ENCODE measurements at places on chromosomes 2 and 18.
A peak's percentile ranks its signal among the peaks of the same experiment; 100 is the strongest.

DNA sequence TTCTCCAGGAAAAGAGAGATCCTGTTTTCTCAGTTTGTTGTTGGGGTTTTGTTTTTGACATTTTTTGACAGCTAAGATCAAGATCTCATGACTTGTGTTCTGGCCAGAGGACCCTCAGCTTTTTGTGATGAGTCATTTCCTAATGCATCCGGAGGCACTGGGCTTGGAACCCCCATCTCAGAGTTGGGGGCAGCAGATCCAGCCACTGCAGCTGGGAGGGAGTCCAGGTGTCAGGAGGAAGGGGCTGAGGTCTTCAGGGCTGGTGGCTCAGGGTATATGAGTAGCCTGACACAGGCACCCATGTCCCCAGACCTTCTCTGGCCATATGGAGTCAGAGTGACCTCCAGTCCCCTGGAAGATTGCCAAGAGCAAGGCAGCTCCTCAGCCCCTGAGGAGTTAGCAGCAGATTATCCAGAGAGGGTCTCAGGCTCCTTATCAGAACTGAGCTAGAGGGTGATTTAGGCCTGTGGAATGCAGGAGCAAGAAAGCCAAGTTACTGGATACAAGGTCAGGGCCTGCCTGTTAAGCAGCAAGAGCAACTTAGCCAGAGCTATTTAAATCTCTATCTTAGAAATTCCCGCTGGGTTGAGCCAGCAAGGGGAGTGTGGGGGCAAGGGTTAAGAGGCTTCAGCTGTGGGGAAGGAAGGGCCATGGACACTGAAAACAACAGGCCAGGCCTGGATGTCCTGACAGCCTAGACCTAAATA lies 62.4 kb downstream of the TANC1 start:
- DNase-seq: no peak

DNA sequence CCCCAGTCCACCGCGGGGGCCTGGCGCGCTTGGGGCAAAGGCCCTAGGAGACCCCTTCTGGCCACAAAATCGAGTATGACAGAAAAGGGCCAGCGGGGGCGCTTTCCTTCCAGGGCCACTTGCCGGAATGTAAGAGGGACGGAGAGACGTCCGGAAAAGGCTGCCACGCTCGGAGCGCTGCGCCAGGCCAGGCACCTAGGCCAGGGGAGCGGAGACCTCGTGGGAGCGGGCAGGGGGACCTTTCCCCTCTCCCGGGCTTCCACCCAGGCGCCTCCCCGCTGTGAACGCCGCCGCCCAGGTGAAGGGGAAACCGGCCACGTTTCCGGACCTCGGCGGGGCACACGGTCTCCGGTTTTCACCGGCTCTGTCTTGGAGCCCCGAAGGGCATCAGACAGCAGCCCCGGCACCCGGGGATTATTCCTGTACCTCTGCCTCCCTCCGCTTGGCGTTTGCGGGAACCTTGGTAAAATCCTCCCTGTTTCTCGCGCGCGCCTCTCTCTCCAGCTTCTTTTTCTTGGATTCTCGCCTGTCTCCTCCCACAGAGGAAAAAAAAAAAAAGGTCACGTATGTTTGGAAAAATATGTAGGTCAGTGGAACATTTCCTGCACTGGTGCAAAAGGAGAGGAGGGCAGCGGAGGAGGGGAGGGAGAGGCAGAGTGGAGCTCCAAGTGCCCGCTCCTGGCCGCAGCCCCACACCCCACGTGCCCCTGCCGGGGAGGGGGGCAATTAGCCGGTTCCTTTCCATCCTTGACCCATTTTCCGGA lies 1.2 kb upstream of the NPAS2 start:
- DNase-seq: no peak

GRCh38 chr2:240142256-240142775 lies 1.9 kb upstream of the OTOS start:
- no peak for DNase-seq

DNA sequence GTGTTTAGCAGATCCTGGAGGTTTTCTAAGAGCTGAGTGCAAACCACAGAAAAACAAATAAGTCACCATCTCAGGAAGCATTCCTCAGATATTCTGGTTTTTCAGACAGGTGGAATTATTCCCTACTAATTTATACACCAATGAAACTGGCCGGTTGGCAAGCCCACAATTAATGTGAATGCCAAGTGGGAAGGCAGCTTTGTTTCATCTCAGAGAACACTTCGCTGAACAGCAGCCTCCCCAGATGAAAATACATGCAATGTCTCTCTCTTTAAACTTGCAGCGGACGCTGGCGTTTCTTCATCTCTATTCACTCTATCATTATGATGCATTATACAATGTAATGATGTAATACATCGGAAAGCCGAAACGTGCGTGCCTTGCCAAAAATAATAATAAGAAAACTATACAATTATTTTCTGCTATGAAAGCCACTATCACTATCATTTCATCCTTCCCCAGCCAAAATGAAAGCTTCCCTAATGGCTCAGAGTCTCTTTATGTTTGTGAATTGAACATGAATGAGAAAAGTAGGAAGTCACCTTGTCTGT lies 649.4 kb downstream of the BCL11A start:
- DNase-seq: no peak

- DNase-seq: no peak
These were observed 52.2 kb upstream of the GALNT13 start for GRCh38 chr2:153819501-153819900.

DNA sequence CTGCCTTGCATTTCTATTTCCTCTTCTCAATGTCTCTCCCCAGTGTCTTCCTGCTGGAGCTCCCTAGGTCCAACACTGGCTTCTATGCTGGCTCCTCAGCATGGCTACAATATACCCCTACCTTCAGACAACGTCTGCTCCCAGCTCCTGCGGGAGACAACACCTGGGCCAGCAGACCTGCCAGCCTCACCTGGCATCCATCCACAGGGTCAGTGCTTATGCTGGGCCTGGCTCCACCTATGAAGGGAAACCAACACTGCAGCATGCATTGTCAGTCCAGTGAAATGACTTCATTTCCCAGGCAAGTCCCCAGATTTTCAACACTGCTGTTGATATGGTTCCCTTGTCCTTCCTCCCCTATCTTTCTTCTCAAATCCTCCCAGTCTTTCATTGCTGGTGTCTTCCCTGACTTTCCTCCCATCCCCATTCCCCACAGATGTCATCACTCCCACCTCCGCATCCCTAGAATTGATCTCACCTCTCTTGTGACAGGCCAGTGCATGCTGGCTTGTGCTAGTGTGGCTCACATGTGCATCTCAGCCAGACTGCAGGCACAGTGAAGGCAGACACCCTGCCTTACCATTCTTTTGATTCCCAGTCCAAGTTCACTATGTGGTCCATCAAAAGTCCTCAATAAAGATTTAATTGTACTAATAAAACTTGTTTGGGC lies 98.0 kb downstream of the MYO5B start:
- no peak for DNase-seq

DNA sequence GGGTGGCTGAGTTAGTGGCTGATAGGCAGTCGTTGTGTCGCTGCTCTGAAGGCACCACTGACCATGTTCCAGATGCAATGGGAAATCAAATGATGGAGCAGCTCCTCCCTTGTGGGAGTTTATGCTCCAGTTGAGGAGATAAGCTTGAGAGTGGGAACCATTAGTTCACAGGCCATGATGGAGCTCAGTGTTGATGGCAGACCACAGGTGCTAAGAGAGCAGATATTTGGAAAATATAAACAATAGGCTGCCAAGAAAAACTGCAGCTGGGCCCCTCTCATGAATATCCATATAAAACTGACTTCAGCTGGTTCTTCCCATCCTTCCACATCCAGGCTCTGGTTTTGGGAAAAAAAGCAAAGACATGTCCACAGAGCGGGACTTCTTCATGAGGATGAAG lies 63.1 kb downstream of the EPAS1 start:
- no peak for DNase-seq

DNA sequence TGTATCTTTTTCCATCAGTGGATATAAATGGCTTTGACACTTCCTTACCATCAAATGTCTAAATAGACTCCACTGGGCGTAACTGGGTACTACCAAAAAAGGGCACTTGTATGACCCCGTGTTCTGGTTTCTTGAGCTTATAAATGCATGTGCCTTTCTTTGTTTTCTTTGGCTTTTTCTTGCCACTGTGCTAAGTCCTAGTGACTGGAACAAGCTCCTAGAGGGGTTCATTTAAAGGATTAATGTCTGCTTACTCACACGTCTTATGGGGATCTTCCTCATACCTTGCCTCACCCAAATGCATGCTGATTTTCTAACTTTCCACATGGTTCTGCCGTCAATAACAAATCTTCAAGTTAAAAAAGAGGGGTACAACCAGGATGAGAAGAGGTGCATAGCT lies 19.8 kb upstream of the ZNF532 start:
- no peak for DNase-seq

- peak; percentile 80 for DNase-seq
These were observed at the start of the genes ELMOD3 and RETSAT for GRCh38 chr2:85354286-85355072. ELMOD3 (plus strand) TSS chr2:85354769; CDS start chr2:85357199, 2,430 bp downstream. RETSAT (minus strand) TSS chr2:85354528; CDS start chr2:85354507, 21 bp downstream.

DNA sequence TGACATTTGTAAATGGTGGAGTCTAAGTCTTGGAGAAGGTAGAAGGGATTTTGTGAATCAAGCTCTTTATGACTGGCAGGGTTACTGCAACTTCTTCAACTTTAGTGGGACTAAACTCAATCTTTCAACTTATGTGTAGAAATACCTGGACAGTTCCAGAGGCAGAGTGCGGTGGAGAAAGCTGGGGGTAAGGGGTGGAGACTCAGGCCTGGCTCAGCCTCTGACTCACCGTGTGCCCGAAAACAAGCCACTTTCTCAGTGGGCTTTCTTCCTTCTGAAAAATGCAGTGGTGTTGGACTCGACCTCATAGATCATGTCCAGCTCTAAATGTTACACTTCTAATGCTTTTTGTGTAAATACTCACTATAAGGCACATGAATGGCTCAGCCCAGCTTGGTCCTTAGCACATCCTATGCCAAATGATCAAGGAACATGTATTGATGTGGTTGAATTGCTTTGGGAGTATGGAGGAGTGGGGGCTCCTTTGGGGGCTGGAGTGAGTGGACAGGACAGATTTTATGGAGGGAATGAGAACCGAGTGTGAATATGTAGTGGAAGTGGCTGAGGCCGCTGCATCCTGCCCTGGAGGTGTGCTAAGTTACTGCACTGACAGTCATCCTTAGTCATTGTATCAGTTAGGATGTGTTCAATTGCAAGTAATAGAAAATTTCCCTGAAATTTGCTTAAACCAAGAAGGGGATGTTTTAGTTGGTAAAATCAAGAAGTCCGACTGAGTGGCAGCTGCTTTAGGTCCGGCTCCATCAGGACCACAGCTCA lies 32.2 kb upstream of the IGFBP5 start:
- no peak for DNase-seq

DNA sequence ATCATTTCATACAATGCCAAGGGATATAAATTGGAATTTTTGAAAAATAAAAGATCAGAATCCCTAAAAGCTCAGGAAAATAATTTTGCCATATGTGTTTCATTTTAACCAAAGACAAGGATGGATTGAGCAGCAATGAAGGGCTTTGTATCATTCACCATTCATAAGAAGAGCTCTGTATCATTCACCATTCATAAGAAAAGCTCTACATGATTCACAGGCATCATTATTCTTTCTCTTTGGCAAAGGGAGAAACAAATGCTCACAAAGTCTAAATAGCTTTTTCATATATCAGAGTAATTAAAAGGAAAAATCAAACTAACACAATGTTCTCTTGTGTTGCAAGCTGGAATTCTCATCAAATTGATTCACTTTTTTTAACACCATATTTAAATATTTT lies 169.1 kb upstream of the MC4R start:
- DNase-seq: no peak

GRCh38 chr18:49524951-49525350 lies 36.9 kb upstream of the LIPG start:
- DNase-seq: no peak

GRCh38 chr18:10111944-10112343 lies 198.1 kb downstream of the VAPA start:
- no peak for DNase-seq

DNA sequence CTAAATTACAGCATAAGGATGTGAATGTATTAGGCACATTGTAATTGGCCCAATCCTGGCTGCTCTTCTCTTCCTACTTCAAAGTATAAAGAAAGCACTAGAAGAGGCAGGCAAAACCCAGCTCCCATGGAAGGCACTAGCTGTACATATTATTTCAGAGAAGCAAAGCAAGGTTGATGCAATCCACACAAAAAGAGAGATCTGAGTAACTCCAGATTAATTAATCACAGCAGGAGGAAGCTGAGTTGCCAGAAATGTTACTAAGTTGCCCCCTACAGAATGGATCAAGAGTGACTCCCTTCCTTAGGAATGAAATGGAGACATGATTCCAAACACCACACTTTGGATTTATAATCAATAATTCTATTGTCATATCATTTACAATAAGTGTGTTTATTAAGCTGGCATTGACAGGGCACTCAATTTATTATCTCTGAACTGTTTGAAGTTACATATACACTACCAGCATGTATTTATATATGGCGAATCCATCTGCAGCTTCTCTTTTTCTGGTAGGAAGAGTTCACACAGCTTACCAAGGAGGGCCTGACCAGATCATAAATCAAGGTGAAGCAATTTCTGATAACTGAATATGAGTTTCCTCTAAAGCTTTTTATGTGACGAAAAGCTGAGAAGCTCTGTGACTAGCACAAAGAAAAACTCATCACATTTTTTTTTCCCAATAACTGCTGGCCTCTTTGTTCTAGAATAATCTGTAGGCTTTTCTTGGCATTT lies 393.1 kb upstream of the LYPD1 start:
- no peak for DNase-seq

- no peak for DNase-seq
These were observed 203.3 kb upstream of the SPOPL start for GRCh38 chr2:138298120-138298814.

- no peak for DNase-seq
These were observed 254.0 kb upstream of the DSEL start for GRCh38 chr18:67770520-67770919.

DNA sequence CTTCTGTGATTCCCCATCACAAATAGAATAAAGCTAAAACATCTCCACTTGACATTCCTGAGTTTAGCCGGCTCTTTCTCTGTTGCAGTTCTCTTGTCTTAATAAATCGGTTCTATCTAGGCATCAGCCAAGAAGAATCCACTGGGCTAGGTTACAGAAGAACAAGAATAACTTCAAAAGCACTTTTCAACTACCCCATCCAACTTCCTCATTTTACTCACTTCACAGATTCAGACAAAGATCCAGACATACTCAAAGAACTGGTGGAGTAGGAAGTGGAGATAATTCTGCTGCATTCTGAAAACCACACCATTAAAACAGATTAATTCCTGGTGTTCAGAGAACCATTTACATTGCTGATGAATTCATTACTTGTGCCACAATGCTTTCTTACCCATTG lies 9.6 kb upstream of the ALPK2 start:
- no peak for DNase-seq

DNA sequence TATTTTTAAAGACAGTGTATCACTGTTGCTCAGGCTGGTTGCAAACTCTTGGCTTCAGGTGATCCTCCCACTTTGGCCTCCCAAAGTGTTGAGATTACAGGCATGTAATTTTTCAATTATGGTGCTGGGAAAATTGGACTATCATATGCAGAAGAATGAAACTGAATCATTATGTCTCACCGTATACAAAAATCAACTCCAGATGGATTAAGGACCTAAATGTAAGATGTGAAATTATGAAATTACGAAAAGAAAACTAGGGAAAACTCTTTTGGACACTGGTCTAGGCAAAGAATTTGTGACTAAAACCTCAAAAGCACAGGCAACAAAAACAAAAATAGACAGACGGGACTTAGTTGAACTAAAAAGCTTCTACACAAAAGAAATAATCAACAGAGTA lies 31.2 kb downstream of the MAP3K2 start:
- DNase-seq: no peak

Data from stimulated activated CD4-positive, alpha-beta T cell treated with anti-CD3 and anti-CD28 coated beads, Interleukin-15, amount 100 ng/mL, for 1 hour (primary cell).